AG09319 (cell line): ENCODE measurements at places on chromosomes 2 and 18.

DNA sequence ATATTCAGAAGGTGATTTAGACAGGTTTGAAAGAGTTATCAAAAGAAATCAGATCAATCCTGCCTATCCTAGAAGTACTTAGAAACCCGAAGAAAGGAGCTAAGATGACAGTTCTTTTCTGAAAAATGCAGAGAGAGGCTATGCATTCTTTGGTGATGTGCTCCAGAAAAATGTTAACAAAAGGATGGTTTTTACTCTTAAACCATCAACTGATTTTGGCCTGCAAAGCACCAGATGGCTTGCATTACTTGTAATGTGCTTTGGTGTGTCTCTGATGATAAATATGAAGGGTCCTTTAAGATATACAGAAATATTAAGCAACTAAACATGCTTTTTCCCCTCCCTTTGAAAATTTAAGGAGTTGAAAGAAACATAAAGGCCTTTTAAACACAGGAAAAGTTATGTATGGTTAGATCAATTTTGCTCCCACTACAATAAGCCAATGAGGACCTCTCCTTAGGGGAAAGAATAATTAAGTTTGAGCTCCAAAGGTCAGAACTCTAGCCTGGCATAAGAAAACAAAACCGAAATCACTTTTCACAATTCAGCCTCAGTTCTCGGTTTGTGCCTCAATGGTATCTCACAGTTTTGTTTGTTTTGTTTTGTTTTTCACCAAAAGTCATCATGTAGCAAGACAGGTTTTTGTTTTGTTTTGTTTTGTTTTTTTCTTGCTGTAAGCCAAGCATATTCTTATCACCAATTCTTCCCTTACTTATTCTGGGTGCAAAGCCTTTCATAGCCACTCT, 302.4 kb upstream of the NT5C1B start:
- no peak for DNase-seq

DNA sequence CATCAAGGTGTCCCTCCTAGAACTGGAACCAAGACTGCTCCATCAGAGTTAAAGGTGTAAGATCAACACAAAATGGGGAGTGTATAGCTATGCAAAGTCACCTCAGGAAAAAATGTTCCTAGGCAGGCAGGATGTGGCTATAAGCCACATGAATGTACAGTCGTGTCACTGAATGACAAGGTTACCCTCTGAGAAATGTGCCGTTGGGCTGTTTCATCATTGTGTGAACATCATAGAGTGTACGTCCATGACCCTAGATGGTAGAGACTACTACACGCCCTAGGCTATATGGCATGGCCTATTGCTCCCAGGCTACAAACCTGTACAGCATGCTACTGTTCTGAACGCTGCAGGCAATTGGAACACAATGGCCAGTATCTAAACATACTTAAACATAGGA, 24.5 kb downstream of the TYMS start:
- no peak for DNase-seq

- no peak for DNase-seq
These were observed 1657.0 kb downstream of the LRP1B start for GRCh38 chr2:140473851-140474250.

- DNase-seq = peak; percentile 91
These were observed 20.0 kb downstream of the MERTK start for GRCh38 chr2:111918383-111918806.

- DNase-seq = no peak
These were observed 7.3 kb downstream of the ASPRV1 start for GRCh38 chr2:69954084-69954483.

GRCh38 chr18:59275406-59275949, 2.2 kb upstream of the RAX start:
- no peak for DNase-seq

- no peak for DNase-seq
These were observed 111.1 kb downstream of the SGPP2 start for GRCh38 chr2:222535477-222535876.

DNA sequence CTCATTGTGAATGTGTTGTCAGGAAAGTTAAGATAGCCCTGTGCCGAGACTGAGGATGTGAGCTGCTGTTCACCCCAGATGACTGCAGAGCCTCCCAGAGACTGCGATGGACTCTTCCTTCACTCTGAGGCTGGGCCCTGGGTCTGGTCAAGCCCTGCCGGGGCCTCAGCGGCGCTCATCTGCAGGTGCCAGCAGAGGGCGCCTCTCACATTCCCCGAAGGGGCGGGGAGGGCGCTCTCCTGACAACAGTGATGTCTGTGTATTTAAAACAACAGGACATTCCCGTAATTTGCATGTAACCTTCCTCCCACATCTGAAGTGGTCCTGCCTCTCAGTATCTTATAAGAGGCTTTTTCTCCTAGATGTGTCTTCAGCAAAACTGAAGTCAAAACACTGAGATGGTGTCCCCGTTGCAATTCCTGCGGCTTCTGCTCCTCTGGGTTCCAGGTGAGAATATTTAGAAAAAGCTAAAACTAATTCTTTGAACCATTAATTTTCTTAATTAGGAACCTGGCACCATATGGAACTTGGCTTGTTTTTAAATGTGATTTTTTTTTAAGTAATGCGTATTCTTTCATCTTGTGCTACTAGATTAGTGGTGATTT, 1377.9 kb downstream of the RPIA start:
- peak; percentile 3 for DNase-seq

GRCh38 chr18:52216109-52216508, 123.9 kb upstream of the DCC start:
- no peak for DNase-seq

- DNase-seq = no peak
These were observed 91.8 kb downstream of the ACVR1 start for GRCh38 chr2:157784169-157784822.

- no peak for DNase-seq
These were observed 384.3 kb upstream of the LYPD1 start for GRCh38 chr2:133054297-133054696.

- no peak for DNase-seq
These were observed 29.2 kb upstream of the DSEL start for GRCh38 chr18:67545681-67546080.

DNA sequence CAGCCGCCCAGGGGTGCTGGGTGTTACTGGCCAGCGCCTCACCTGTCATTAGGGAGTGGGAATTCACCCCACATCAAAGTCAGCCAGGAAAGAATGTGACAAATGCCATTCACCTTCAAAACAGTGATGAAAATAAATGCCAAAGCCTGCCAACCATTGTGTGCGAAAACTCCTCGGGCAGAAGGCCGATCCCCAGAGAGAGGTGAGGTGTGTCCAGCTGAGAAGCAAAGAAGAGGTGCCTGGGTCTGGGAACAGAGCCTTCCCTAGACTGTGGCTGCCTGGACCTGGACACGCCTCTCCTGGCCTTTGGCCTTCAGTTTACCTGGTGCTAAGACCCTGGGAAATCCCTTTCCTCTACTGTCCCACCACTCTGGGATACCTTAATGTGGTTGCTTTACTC, 142.7 kb downstream of the CYP26B1 start:
- no peak for DNase-seq

- DNase-seq = no peak
These were observed 645.1 kb downstream of the CNTNAP5 start for GRCh38 chr2:124670187-124670586.

GRCh38 chr2:173931751-173932150, 33.4 kb downstream of the SP3 start:
- no peak for DNase-seq

GRCh38 chr18:45774065-45774521, 50.1 kb downstream of the SLC14A1 start:
- DNase-seq = no peak

GRCh38 chr2:68726608-68727367, 7.8 kb upstream of the ARHGAP25 start:
- DNase-seq = no peak

- DNase-seq = peak; percentile 23
These were observed 4.0 kb downstream of the FLACC1 start for GRCh38 chr2:201353116-201353515.

DNA sequence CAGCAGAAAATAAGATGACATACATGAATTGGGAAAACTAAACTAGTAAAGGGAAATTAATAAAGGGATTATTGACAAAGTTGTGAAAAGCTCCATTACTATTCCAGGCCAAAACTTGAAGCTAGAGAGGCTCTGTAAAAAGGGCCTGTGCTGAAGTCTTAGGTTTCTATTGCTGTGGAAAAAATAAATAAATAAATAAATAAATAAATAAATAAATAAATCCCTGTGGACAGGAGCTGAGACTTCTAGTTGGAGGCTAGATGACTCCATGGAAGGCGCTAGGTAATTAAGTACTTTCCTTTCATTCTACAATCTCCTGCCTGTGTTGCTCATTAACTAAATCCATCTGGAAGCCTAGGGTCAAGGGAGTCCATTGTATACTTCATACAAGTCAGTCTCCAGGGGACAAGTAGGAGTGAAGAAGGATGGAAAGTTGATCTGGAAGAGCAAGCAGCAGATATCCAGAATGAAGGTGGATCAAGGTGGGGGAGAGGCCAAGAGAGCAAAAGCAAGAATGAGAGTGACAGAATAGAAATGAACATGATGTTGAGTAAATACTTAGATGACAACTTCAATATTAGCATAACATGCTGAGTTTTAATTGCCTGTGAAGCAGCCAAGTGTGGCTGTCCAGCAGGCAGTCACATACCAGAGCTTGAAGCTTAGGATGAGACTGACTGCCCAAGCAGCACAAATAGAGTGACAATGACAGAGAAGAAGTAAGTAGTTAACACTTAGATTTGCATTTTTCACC, 26.2 kb upstream of the CCNT2 start:
- no peak for DNase-seq

DNA sequence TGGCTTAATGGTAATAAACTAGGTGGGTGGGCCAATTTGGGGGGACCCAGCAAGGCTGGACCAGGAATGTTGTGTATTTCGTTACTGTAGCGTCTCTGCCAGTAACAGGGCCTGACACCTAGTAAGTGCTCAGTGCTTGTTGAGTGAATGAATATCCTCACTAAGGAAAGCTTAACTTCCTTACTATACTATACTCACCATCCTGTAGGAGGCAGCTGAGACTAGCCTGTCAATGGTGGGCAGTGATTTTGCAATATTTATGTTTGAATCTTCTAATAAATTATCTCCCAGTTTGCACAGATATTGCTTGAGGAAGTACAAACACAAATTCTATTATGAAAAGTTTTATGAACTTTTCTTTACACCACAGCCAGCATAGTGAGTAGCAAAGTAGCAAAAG, 370.7 kb upstream of the SYT4 start:
- DNase-seq = no peak

DNA sequence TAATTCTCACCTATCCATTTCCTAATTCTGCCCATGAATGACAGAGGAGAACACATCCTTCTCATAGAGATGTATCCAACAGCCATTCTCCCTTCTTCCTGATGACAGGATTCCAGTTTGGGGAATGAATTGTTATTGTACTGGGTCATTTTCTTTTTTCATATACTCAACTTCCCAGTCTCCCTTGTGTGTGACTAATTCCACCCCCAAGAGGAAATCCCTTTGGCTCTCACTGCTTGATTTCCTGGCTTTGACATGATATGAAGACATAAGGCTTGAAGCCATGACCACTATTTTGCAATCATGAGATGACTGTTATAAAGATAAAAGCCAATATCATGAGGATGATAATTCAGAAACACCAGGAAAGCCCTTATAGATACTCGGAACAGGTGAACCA, 384.7 kb upstream of the ACVR2A start:
- no peak for DNase-seq

DNA sequence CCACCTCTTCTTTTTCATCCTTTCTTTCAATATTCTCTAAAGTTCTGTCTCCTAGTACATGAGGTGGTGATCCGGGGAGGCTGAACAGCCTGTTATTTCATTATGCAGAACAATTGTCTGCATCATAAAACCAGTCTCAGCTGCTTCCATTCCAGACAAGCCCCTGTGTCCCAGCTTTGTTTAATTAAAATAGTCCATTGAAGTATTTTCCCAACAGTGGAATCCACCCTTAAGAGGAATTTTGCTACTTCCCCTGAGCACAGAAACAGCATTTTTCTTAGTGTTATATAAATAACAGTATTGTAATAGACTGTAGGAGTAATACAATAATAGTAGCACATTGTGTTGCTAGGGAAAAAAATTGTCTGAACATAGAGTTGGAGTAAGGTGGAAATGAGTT, 395.4 kb upstream of the TCF4 start:
- no peak for DNase-seq

DNA sequence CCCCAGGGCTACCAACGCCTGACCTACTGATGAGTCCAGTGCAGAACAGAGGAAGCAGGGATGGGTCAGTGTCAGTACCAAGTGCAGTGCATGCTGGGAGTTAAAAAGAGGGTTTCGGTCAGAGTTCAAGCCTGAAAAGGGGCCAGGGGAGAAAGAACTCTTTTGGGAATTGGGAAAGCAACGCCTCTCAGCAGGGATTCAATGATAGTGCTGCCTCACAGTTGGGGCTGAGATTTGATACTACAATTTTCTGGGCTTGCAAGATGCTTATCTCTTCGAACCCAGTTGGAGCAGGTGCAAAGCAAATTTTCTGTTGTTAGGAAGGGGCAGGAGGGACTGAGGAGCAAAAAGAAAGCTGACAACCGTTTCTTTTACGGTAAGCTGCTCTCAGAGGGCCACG, 82.6 kb downstream of the CERKL start:
- no peak for DNase-seq

- no peak for DNase-seq
These were observed 49.1 kb downstream of the ZNF638 start for GRCh38 chr2:71380665-71381064.

- no peak for DNase-seq
These were observed 73.9 kb upstream of the LPIN2 start for GRCh38 chr18:3086871-3087270.

GRCh38 chr2:101745711-101746694, 48.5 kb downstream of the MAP4K4 start:
- no peak for DNase-seq

GRCh38 chr18:74791501-74792194, 194.0 kb downstream of the ZNF407 start:
- no peak for DNase-seq

DNA sequence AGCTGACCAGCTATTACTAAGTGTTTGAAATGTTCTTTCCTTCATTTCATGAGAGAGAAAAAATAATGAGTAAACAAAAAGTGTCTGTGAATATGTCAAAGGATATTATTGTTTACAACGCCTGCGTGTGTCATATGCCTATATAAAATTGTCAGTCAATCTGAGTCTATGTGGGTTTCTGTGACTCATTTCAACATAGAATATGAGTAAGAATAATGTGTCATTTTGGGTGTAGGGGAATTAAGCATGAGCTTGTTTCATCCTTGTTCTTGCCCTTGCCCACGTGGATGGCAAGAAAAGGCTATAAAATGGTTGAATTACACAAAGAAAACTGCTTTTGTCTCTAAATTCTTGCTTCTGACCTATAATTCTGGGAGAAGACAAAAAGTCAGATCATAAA, 466.0 kb downstream of the PTH2R start:
- DNase-seq = no peak

DNA sequence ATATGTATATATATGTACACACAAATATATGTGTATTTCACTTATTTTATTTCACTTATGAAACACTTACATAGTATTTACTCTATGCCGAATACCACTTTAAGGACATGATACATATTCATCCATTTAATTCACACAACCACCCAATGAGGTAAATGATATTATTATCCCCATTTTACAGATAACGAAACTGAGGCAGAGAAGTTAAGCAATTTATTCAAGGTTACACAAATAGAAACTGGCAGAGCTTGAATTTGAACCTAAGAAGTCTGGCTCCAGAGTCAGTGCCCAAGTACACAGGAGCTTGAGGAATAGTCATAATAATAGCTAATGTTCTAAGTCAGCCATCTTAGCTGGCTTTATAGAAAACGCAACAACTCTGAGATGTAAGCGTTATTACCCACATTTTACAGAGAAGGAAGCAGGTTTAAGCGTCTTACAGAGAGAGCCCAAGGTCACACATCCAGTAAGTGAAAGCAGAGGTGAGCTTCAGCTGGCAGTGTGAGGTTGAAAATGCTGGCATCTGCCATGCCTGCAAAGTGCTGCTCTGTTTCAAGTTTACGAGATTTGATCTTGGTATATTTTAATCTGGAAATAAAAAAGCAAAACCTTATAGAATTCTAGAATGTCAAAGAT, 326.9 kb downstream of the LPIN1 start:
- DNase-seq = no peak
